ENCODE measurements at places on chromosomes 1 and 21.

DNA sequence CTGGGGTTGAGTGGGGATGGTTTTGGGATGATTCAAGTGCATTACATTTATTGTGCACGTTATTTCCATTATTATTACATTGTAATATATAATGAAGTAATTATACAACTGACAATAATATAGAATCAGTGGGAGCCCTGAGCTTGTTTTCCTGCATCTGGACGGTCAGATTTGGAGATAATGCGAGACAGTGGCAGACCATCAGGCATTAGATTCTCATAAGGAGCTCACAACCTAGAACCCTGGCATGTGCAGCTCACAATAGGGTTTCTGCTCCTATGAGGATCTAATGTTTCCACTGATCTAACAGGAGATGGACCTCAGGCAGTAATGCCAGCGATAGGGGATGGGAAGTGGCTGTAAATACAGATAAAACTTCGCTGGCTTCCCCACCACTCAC, 77.9 kb upstream of the LRRC53 start:
- DNase-seq = no peak

DNA sequence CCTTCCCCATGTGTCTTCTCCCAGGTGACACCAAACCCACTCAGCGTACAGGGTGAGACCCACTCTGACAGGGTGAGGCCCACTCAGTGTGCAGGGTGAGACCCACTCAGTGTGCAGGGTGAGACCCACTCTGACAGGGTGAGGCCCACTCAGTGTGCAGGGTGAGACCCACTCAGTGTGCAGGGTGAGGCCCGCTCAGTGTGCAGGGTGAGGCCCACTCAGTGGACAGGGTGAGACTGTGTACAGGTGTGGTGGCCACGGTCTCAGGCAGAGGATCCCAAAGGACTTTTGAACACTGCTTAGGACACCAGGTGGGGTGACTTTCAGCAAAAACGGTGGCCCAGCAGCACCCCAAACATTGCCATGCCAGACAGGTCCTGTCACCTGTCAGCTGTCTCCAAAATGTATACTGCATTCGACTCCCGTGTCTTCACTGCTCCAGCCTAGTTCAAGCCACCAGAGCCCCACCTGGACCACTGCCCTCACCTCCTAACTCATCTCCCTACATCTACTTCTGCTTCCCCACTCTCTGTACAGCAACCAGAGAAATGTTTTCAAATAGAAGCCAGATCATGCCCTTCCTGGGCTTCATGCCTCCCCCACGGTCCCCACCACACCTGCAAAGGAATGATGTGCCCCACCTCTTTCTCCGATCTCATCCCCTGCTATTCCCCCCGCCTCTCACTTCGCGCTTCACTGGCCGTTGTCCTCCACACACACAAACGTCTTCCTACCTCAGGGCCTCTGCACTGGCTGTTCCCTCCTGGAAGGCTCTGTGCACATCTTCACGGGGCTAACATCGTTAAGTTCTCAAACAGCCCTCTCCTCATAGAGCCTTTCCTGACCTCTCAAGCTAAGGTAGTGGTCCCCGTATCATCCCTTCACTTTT, 52.1 kb downstream of the ACBD3 start:
- no peak for DNase-seq

DNA sequence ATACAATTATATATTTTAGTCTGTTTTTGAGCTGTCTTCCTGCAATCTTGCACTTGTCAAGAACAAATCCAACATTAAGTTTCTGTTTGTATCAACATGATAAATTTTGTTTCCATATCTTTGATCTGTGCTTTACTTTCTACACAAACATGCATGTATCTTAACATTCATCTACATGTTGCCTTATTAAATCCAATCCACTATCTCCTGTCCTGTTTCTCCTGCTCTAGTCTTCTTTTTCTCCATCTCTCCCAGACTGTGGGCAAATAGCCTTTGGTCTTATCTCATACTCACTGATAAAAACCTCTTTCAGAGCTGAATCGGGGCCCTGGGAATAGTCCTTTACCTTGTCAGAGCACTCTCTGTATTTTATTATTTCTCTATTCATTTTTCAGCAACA, 101.3 kb downstream of the PLPPR4 start:
- no peak for DNase-seq

DNA sequence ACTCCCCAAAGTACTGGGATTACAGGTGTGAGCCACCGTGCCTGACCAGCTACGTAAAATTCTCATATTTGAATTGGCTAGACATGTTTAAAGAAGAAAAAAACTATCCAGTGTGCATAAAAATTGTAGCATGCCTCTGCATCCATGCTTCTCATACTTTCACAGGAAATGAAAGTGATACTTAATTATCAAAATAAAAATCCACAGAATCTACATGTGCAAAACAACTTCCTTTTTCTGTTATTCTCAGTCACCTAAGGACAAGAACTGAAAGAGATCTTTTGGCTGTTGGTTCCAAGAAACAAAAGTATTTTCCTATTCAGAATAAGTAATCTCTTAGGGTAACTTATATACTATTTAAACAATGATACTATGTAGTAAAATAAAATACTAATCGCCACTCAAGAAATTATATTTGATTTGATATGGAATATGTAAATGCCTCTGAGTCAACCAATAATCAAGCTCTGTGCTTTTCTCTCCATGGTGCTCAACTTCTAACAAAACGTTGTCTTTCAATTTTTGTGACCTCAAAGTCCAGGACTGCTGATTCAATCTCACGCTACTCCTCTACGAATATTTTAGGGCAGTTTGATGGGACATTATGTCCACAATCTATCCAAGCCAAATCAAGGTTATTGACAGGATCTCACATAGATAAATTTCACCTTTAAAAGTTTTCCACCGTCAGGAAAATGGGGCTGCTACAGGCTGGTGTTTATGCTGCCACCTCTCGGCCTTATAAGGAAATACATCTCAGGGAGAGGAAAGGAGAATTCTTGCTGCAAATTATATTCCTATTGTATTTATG, 102.7 kb downstream of the ZNF281 start:
- DNase-seq = peak; percentile 72

- no peak for DNase-seq
Observed at GRCh38 chr1:48526008-48526710, 54.2 kb upstream of the SPATA6 start.

- DNase-seq = no peak
Observed at GRCh38 chr1:29120947-29121485, 2.7 kb downstream of the TMEM200B start.

DNA sequence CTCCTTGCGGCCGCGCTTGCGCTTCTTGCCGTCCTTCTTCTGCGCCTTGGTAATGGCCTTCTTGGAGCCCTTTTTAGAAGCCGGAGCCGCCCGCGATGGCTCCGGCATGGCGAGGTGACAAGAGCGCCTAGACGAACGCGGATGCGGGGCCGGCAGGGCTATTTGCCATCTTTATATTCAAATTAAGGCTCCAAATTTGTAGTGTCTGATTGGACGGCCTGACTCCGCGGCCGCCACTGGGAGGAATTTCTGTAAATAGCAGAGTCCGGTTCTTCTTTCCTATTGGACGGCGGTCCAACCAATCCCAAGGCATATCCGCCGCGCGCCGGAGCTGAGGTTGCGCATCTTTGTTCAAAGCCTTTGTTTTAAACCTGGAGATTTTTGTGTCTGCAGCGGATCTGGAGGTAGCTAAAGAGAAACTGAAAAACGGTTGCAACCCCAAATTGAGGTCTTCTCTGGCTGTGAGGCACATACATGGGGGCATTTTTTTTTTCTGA, 22.6 kb upstream of the RNF187 start:
- no peak for DNase-seq

- DNase-seq = no peak
Observed at GRCh38 chr1:21298981-21299391, 8.7 kb upstream of the ECE1 start.

GRCh38 chr1:55554611-55555010, 339.4 kb upstream of the USP24 start:
- no peak for DNase-seq

DNA sequence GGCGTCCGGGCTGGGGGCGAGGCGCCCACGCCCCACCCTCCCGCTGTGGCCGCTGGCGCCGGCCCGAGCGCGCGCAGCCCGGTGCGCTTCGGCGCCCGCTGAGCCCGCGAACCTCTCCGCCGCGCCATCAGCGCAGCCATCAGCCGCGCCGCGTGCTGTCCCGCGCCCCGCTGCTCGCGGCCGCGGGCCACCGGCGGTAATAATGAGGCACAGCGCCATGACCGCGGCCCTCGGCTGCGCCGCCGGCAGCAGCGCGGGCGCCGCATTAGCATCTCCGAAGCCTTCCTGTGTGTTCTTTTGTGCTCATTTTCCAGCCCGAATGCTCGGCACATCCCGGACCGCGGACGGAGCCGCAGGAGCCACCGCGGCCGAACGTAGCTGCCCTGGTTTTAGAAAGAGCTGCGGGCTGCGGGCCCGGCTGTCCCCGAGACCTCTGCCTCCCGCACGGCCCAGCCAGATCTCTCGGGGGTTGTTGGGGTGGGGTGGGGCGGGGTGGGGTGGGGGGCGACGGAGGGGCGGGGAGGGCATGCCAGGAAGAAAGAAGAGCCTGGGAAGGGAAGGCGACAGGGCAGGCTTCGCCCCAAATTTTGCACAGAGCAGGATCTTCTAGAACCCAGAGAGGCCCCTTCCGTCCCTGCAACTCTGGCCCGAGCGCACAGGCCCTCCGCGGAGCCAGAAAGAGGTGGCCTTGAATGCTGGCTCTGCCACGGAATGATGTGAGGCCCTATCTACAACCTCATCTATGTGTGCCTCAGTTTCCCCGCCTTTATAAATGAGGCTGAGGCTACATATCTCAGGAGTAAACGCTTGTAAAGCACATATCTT, 55.3 kb downstream of the RRAGC start:
- no peak for DNase-seq

DNA sequence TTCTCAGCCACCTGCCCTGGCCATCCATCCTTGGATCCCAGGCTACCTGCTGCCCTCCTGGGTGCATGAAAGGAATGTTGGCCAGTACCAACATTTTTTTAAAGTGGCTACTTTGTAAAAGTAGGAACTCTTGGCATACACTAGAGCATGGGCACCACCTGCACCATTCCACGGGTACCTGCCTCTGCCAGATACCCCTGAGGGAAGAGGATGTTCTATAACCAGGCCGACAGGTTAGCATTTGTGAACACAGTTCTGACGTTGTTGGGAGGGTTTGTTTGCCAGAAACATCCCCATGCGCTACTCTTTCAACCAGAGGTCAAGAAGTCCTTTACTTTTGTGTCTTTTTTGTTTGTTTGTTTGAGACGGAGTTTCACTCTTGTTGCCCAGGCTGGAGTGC, 43.0 kb downstream of the EVA1C start:
- DNase-seq = no peak

GRCh38 chr1:73644198-73644597, 553.8 kb downstream of the LRRIQ3 start:
- DNase-seq = no peak

- DNase-seq = no peak
Observed at GRCh38 chr1:22343456-22344328, 108.0 kb upstream of the ZBTB40 start.

DNA sequence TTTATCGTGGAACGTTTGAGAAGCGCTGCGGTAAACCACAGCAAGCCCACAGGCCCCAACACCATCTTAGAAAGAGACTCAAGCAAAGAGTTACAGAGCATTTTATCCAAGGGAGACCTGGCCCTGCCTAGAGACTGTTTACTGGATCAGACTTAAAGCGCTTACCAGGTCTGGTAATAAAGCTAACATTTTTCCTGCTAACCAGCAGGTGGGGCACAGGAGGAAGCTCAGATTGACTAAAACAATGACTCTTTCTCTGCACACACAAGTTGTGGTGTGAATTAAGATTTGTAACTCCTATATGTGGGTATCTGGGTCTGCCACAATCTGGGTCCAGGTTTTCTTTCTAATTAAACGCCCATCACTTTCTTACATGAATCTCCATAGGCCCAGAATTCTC, 136.5 kb upstream of the ETS2 start:
- DNase-seq = peak; percentile 27

DNA sequence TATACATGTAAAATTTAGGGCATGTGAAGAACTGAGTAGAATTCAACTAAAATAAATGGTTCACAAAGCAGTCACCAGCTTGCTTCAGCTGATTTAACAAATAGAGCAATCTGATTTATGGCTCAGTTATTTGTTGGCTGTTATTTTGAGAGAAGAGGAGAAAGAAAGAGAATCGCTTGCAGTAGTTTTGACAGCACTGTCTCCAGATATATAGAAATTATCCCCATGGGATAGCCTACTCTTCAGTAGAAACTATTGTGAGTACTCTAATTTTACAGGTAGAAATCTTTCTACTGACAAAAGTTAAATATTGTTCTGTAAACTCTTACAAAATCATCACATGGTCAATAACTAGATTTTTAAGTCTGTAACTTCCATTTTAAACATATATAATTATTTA, 1098.2 kb downstream of the MRPL39 start:
- DNase-seq = no peak

DNA sequence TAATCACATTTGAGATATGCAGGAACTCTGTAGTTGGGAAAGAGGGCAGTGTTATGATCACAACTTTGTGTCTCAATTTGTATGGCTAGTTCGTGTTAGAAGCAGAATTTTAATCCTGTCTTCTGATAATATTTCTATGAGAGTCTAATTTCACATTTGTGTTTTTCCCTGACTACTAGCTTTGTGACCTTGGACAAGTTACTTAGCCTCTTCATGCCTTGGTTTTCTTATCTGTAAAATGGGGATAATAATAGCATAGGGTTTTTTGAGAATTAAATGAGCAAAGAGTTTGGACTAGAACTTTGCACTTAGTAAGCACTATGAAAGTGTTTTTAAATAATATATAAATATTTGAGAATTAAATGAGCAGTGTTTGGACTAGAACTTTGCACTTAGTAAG, 24.9 kb upstream of the SCAF4 start:
- no peak for DNase-seq

GRCh38 chr1:194117582-194117981, 931.2 kb upstream of the B3GALT2 start:
- DNase-seq = peak; percentile 7

GRCh38 chr1:5522531-5523145, 469.6 kb downstream of the NPHP4 start:
- DNase-seq = no peak

GRCh38 chr1:99964806-99965205, 5.0 kb upstream of the SLC35A3 start:
- DNase-seq = no peak

GRCh38 chr1:30830537-30830936, 73.0 kb upstream of the LAPTM5 start:
- DNase-seq = no peak

DNA sequence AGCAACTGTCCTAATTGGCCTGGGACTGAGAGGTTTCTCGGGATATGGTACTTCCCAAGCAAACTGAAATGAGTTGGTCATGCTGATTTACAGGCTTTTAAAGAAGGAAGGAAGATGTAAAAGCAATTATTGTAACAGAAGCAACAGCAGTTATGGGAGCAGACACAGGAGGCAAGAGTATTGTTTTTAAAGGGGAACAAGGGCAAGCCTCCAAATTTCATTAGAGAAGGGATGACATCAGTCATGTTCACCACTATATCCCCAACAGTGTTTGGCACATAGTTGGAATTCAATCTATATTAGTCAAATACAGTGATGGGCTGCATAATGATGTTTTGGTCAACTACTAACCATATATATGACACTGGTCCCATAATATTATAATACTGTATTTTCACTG, 46.0 kb upstream of the JUN start:
- DNase-seq = no peak

- DNase-seq = no peak
Observed at GRCh38 chr21:45525153-45525909, 16.9 kb downstream of the SLC19A1 start.

GRCh38 chr1:218350035-218350525, 4.9 kb downstream of the TGFB2 start:
- no peak for DNase-seq

Measured in K562 (cell line).